ENCODE measurements at places on chromosomes 11 and 22.

DNA sequence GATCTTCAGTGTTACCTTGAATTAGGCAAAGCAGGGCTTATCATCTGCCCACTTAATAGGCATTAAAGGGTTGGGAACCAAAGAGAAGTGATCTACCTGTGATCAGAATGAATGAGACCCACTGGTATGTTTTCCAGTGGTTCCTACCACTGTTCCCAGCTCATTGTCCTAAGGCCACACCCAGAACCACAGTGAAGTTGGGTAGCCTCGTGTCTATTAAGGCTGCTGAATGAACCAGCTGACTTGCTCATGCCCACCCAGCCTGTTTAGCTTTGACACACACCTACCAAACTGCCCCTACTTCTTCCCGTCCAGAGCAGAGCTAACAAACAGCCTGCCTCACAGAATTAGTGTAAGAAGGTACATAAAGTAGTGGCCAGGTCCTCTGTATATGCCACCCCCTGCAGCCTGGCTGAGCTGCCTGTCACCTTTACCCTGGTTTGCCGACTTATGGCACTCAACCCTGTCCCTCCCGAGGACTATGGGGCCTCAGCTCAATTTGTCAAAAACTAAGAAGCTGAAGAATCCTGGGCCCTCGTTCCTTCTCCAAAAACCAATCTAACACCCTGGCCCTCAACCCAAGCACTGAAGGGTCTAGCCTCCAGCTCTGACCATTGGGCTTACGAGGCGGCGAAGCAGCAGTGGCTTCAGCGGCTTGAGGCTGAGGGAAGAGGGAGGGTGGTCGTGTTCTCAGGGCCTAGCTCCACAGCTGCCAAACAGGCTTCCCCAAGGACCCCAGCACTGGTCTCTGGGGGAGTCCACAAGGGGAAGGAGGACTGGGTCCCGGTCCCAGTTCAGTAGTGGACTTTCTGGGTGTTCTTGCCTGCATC lies 9.8 kb downstream of the UCP2 start:
- DNase-seq: no peak

DNA sequence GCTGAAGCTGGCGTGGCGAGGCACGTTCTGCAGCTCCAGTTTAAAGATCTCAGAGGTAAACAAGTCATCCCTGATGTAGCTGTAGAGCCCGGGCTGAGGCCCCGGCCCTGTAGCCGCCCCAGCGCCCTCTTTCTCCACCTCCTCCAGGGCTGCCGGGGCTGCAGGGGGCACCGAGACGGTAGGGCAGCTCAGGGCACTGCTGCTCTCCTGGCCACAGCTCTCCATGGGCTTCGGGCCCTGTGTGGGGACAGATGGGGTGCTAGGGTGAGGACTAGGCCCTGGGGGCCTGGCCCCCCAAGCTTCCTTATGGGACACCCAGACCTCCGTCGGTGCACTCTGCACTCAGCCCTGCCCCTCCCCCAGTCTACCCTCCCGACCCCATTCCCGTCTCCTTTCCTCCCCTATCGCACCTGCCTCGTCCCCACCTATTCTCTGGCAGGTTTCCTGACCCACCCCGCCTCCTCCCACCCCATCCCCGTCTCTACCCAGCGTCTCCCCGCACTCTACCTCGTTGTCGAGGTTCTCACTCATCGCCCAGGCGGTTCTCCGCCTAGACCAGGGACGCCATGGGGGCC lies 559 bp downstream of the RANBP1 start:
- no peak for DNase-seq

DNA sequence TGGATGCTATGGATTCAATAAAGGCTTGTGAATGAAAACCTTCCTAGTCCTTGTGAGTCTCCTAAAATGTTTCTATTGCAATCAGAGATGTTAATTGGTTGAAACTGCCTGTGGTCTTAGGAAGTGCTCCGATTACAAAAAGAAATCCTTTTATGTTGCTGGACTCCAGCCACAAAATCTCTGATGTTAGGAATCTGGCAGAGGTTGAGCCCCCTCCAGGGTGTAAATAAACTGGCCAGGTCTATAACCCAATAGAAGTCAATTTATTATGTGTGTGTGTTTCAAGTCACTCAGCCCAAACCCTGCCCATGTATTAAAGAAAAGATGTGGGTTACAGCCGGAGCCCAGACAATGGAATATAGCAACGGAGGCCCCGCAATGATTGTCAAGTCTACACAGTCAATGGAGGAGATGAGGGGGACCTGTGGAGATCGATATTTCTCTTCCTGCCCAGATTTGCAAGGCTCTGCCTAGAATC lies 218.1 kb upstream of the SORL1-AS1 start:
- DNase-seq: no peak

GRCh38 chr11:75260396-75261170 lies 20.0 kb downstream of the TPBGL start:
- no peak for DNase-seq

DNA sequence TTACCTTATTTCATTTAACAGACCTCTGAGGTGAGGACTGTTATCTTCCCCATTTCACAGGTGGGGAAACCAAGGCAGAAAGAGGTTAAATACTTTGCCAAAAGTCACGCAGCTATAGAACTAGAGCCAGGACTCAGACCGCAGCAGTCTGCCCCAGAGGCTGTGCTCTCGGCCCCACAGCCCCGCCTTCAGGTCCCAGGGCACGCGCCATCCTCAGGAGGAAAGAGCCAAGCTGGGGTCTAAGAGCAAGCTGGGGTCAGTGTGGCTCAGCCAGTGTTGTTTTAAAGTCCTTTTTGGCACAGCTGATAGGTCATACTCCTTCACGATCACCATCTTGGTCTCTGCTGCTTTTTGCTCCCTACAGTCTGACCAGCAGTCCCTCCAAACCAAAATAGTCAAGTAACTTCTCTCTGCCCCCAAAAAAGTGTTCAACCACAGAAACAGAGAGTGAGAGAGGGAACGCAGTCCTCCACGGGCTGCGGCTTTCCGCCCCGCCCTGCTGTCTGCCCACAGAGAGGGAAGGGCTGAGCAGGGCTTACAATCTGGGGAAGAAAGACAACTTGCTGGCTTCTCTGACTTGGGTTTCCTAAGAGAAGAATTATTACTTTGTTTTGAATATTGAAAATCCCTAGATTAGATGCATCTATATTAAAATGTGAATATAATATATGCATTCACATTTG lies 137.2 kb upstream of the OPCML start:
- no peak for DNase-seq

DNA sequence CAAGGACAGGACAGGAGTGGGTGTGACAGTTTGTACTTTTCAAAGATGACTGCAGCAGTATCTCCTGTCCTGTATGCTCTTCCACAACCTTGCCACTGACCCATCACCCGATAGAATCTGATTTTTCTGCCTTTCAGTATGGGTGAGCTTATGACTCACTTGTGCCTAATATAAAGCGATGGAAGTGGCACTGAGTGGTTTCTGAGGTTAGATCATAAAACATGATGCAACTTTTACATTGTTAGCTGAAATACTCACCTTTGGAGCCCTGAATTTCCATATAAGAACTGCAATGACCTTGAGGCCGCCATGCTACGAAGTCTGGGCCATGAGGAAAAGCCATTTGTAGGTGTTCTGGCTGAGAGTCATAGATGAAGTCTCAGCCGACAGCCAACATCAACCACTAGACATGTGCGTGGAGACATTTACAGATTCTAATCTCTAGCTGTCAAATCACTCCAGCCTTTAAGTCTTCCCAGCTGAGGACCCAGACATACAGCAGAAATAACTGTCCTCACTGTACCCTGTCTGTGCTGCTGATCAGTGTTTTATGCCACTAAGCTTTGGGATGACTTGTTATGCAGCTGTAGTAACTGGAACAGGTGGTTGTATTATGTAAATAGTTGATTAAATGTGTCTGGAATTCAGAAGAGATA lies 105.9 kb upstream of the ARHGAP20 start:
- no peak for DNase-seq

DNA sequence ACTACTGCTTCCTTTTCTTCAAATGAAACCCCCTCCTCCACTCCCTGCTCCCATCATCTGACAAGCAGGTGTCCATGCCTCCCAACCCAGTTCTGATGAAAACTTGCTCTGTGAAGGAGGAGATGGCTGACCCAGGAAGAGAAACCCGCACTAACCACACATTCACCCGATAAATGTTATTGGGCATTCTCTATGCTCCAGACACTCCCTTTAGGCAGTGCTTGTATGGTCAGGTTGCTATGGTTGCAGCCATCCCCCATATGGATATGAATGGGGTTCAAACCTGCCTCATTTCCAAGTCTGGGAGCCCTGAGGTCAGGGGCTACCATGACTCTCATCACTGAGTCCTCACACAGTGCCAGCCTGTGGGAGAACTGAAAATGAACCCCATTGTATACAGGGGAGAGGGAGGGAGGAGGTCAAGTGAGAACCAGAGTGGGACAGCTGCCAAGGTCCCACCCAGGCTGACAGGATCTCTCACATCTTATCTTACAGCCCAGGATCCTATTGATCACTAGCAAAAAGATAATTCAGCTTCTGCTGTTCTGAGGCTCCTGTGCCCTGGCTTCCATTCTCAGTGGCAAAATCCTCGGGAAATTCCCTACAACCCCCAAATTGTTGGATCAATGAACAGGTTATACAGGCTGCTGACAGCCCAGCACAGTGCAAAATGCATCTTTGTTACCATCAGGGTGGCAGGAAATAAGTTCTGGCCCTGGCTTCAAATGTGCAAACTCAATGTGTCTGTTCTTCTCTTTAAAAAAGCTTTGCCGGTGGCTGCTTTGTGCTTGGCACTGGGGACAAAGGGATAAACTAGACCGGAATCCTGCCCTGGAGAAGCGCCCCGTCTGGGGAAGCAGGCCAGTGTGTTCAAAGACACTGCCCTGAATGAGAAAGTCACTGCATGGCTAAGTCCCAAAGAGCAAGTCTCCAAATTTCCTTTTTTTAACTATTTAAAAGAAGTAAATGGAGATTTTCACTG lies 22.7 kb upstream of the ACER3 start:
- DNase-seq: no peak

DNA sequence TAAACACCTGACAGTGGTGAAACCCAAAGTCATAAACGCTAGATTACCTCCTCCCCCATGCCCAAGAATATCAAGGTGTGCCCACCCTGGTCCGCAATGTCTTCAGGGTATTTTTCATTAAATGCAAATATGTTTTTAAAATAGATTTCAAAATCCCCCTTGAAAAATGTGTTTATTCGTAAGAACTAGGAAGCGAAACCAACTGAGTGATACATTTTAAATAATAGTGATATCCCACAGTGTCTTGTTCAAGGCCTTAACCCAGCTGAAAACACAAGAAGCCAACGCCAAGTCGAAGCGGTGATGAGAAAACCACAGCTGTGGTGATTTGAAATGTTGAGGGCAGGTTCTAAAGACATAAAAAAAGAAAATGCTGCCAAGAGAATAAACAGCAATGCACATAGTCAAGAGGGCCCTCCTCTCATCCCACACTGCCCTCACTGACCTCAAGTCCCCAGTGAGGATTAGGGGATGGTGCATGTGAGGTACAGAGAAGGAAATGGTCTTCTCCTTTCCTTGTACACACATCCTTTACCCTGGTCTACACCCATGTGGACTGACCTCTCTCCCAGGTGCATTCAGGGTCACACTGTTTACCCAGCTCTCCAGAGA lies 25.5 kb downstream of the KCNJ1 start:
- DNase-seq: no peak
